ENCODE measurements at places on chromosomes 11 and 22.

- DNase-seq: no peak
Measured at GRCh38 chr11:19524171-19524671, 188.4 kb upstream of the NAV2 start.

DNA sequence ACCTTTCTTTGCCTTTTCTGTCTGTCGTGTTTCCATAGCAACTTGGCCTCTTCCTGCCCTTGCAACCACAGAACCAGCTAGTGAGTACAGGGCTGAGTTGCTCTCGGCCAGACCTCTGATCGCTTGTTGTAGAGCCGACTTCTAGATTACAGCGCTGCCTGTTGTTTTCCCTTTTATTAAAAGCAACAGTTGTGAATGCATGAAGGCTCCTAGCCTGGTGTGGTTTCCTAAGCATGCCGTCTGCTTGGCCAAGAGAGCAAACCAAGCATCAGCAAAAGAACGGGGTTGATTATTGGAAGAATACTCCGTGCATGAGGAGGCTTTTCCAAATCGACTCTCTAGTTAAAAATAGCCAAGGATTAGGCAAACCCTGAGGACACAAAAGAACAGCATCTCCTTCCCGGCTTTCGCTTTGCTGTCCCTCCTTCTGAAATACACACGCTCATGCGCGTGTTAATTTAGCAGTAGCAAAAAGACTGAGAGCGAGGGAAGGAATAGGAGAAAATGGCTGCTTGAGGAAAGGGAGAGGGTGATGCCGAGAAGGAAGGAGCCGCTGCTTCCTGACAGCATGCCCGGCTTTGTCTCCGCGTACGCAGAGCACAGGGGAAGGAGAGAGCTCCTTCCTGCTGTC is 71.5 kb upstream of the TTC12 start:
- no peak for DNase-seq

GRCh38 chr11:106446955-106447354 is 369.5 kb downstream of the AASDHPPT start:
- DNase-seq: no peak

- DNase-seq: no peak
Measured at GRCh38 chr22:27993201-27993635, 74.2 kb upstream of the PITPNB start.

- no peak for DNase-seq
Measured at GRCh38 chr11:120781486-120782120, 242.3 kb upstream of the TBCEL start.

DNA sequence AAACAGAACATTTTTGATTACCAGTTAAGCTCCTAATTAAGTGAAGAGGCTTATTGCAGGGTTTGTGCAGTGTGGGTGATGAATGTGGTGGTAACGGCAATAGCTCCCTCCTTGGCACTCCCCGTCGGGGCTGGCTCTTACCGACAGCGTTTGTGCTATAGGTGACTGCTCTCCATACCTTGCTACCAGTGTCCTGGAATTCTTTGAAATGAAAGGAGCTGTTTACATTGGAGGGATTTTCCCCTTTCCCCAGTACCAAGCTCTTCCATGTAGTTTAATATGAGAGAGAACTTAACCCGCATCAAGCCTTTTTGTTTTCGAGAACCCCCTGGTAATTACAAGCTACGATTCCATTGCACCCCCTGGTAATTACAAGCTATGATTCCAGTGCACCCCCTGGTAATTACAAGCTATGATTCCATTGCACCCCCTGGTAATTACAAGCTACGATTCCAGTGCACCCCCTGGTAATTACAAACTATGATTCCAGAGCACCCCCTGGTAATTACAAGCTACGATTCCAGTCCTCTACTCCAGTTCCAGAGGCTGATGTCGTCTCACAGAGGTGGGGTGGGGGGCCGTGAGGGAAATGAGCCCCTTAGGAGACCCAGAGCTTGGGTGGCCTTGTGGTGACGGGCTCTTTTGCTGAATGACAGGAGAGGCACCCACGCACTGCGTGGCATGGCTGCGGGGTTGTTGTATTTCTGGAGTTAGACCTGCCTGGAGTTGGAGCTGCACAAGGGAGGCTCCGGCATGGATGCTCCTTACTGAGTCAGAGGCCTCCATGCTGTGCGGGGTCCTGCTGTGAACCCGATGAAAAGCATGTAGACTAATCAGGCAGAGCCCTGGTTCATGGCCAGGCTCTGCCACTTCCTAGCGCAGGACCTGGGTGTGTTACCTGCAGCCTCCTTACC is 205.3 kb downstream of the TBC1D22A start:
- no peak for DNase-seq

GRCh38 chr22:46119093-46119728 is 31.1 kb upstream of the PPARA start:
- no peak for DNase-seq

- DNase-seq: no peak
Measured at GRCh38 chr11:87092159-87092558, 54.4 kb downstream of the TMEM135 start.

DNA sequence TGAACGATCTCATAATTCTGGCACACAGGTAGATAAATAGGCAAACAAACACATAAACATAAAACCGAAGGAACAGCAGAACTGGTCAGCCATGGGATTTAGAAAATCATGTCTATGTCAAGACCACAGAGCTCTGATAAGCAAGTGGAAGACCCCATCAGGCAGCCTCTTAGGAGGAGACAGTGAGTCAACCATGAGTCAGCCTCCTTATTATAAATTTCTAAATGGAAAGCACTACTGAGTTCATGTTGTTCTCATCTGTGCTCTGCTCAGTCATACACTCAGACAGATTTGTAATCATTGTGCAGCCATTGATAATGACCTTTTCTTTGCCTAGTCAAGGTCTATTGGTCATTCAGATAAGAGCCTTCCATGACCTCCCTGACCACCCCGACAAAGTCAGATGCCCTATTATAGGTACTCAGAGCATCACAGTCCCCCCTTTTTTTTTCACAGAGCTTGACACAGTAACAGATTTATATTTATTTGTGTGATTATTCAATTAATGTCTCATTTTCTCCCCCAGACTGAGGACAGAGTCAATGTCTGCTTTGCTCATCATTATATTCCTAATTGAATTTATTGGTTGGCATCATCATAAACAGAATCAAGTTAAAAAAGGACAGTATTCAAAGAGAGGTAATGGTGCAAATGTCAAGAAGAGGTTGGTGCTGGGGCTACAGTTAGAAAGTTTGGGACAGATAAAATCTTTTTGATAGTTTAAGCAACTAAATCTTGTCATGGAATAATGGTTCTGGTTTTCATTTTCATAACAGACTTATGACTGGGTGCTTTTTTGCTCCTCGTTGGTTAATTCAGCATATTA is 579.7 kb upstream of the CCDC90B start:
- no peak for DNase-seq

GRCh38 chr22:17336061-17336460 is 33.2 kb upstream of the CECR2 start:
- DNase-seq: no peak

- no peak for DNase-seq
Measured at GRCh38 chr11:63683133-63683991, 2.1 kb downstream of the RTN3 start.

DNA sequence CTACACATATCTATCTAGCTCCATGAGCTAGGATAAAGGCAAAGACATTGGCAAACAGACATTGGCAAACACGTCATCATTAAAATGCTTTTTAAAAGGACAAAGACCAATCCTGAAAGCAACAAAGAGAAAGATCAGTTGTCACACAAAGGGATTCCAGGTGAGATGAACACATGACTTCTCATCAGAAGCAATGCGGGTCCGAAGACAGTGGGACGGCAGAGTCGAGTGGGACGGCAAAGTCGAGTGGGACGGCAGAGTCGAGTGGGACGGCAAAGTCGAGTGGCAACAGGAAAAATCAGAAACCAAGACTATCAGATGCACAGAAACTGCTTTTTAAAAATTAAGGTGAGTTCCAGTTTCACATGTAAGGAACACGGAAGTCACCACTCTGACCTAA is 609.5 kb downstream of the BRD1 start:
- DNase-seq: no peak

GRCh38 chr11:77233011-77233410 is 68.5 kb downstream of the GDPD4 start:
- DNase-seq: no peak
